Cardiac septum (tissue), 1 donor: ENCODE measurements at places on chromosomes 7 and 10. TPM values are rescaled to one million over a fixed set of nuclear protein-coding genes. Genes with fewer than 3 reads are reported as not detected.

EPC1 gene
- total RNA-seq = 27.1 TPM

C10orf53 gene
- total RNA-seq = not detected

LFNG gene
- total RNA-seq = 6.2 TPM

MRLN gene
- total RNA-seq = not detected

TRIL gene
- 2.6 TPM for total RNA-seq

- no peak for DNase-seq
Measured at GRCh38 chr10:118272149-118272721, 69.9 kb downstream of the FAM204A start.

- DNase-seq = no peak
Measured at GRCh38 chr7:87147500-87147899, 4.8 kb upstream of the DMTF1 start.

GRCh38 chr7:155032978-155033377 lies 30.1 kb upstream of the PAXIP1 start:
- DNase-seq = no peak

GRCh38 chr7:98284335-98285036 lies 3.0 kb downstream of the BRI3 start:
- DNase-seq = peak; percentile 92

- no peak for DNase-seq
Measured at GRCh38 chr7:9242636-9243035, 809.2 kb downstream of the NXPH1 start.

DNA sequence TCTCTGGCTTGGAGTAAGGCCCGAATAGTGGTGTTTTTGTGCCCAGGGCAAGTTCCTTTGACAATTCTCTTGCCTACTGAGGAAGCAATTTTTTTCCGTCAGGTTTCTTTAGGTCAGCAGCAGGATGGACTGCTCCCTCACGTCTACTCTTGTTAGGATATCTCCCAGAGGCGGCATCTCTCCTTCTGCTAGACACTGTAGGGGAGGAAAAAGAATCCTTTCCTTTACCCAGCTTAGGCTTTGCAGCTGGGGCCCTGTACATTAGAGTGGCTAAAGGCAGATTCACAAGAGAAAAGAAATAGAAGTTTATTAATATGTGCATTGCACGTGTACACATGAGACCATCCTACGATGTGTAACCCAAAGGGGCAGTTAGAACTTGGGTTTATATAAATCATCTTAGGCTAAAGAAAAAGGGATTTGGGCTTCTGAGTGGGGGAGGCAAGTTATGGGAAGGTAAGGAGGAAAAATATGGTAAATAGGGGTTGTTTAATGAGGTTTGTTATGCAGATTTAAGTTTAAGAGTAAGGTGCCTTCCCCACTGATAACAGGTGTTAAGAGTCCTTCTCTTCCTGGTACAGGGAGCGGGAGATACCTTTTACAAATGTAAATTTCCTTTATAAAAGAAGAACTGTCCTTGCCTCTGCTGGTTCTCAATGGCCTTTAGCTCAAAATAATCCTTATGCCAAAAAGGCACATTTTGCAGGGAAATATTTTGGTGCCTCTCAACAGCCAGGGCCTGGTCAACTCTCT lies 156.4 kb downstream of the AOAH start:
- no peak for DNase-seq

DNA sequence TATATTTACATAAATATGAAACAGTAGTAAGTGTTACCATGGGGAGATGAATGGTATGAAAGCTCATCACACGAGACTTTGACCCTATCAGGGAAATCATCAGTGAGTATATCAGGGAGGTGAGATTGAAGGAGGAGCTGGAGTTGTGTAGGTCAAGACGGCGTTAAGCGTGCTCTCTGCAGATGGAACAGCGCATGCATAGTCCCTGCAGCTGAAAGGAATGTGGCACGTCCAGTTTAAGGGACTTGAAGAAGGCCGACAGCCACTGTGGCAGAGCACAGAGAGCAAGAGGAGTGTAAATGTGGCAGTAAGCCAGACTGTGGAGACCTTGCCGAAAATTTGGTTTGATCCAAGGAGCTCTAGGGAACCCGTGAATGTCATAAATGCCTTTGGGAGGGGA lies 38.9 kb downstream of the POU6F2 start:
- no peak for DNase-seq

GRCh38 chr10:127434006-127434405 lies 115.1 kb upstream of the NPS start:
- DNase-seq = peak; percentile 33

DNA sequence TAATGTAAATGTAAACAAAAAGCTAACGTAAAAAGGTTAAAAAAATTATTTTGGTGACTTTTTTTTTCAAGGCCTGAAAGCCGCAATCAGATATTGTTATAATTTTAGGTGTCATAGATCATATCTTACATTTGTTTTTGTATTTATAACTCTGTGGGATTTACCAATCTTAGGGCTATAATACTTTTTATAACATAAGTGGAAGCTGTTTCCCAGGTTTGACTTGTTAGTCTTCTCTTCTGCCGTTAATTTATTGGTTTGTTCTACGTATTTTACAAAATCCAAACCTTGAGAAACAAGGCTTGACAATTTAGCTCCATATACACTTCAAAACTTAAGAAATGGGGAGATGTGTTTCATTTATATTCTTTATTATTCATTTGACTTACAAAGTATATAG lies 119.4 kb downstream of the EVX1 start:
- DNase-seq = no peak

GRCh38 chr7:68313806-68314205 lies 1284.5 kb upstream of the AUTS2 start:
- no peak for DNase-seq

DNA sequence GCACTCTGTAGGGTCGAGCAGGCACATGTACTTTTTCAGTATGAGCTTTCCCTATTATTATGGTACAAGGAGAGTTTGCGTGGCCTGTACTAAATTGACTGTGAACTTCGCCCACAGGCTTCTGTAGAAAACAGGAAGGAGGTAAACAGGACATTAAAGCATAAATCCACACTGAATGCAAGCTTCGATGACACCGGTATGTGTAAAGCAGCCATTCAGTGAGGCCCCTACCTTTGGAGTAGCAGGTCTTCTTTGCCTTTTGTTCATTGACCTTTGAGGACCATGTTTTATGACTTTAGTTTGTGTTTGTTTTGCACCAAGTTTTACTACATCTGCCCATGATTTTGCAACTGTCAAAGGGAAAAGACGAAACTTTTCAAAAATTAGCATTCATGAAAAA lies 14.5 kb downstream of the MKI67 start:
- no peak for DNase-seq

GRCh38 chr7:23074443-23075261 lies 30.9 kb upstream of the KLHL7 start:
- DNase-seq = no peak

DNA sequence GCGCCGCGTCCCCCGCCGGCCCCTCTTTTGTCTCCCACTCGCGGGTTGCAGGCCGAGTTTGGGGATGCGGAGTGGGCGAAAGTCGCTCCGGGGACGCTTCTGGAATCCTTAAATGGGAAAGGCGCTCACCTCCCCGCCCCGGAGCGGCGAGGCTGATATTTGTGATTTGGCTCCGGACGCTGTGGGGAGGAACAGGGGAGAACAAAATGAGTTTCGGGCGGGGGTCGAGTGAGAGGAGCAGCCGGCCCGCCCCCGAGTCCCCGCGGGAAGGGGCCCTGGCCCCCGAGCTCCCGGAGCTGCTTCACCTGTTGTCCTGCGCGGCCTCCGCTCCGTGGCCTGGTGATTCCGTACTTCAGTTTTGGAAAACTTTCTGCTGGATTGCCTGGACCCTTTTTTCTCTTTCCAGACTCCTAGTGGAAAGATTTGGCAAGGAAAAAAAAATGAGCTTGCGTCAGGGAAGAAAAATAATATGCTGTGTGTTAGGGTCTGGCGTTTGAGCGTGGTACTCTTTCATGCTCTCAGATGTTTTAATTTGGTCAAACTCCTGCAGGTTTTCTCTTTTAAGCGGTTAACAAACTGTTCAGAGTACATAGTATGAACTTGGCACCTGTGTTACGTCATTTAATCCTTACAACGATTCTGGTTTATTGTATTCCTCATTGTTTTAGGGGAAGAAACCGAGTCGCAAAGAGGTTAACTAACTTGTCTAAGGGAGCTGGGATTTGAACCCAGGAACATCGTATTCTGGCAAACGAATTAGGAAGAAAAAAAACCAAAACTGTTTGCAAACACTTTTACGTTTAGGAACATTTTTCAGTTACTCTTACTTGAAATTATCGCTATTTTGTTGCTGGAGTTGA lies 924 bp downstream of the BMPR1A start:
- no peak for DNase-seq

- DNase-seq = no peak
Measured at GRCh38 chr7:141288626-141289025, 214.8 kb downstream of the TMEM178B start.

GRCh38 chr10:92075829-92076228 lies 152.3 kb downstream of the BTAF1 start:
- no peak for DNase-seq
